ENCODE measurements at places on chromosomes 5 and 9.

DNA sequence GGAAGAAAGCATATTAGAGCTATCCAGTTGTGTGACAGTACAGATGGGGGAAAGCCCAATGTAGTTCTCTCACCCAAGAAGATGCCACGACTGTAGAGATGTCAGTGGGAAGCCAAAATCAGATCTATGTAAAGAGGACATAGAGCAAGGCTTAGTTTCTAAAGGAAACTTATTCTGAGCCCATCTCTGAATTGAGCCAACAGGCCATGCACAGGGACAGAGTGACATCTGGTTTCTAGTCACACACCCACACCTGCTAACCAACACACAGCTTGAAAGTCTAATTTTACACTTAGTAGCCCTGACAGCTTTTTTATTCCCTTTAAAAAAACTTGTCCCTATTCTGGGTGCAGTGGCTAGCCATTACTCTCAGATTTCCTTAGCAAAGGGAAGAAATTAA is 22.3 kb downstream of the PRELID2 start:
- no peak for DNase-seq

- no peak for DNase-seq
These were observed 124.3 kb downstream of the SUSD1 start for GRCh38 chr9:112050544-112051475.

- no peak for DNase-seq
These were observed 119.8 kb downstream of the PRDM6 start for GRCh38 chr5:123208668-123209501.

DNA sequence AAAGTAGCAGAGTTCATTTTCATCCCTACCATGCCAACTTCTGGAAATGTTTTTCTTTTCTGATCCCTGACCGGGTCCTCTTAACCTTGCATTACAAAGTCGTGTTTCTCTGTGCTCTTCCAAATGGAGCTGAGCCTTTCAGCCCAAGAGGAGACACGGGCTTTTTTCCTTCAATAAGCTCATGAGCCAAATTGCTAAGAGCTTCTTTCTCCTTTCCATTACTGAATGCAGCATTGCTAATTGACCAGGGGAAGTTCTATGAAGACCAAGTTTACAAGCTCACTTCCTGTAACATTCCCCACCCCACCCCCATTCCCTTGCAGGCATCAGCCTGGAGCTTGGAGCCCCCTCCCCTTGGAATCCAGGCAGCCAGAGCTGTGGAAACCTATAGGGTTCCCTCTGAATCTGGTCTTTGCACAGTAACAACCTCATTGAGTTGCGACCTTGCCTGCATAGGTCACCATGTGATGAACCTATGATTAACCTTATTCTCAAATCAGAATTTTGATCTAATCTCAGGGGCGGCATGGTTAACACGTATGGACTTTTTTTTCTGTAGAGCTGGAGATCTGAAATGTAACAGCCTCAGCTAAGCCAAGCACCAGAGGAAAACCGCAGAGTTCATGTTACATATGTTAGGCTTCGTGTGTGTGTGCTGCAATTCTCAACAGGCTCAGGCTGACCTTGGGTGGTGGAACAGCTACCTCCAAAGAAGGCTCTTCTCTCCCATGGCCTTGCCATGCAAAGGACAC is 395.7 kb upstream of the ZNF462 start:
- DNase-seq: no peak

DNA sequence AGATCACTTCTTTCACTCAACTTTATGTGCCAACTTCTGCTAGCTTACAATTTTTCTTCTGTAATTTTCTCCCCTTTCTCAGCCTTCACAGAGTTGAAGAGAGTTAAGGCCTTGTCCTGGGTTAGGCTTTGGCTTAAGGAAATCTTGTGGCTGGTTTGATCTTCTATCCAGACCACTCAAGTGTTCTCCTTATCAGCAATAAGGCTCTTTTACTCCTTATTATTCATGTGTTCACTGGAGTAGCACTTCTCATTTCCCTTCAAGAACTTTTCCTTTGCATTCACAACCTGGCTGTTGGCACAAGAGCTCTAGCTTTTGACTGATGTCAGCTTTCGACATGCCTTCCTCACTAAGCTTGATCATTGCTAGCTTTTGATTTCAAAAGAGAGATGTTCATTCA is 86.9 kb upstream of the ALDH1B1 start:
- DNase-seq: no peak

GRCh38 chr9:136576269-136576626 is 30.4 kb upstream of the NOTCH1 start:
- no peak for DNase-seq

GRCh38 chr9:4225291-4226028 is 74.4 kb downstream of the GLIS3 start:
- no peak for DNase-seq

- DNase-seq: no peak
These were observed 11.4 kb upstream of the TEX48 start for GRCh38 chr9:114693248-114693855.

- DNase-seq: no peak
These were observed 4.4 kb downstream of the PHF2 start for GRCh38 chr9:93580654-93581380.

GRCh38 chr5:417301-418161 is 25.4 kb upstream of the EXOC3 start:
- no peak for DNase-seq

DNA sequence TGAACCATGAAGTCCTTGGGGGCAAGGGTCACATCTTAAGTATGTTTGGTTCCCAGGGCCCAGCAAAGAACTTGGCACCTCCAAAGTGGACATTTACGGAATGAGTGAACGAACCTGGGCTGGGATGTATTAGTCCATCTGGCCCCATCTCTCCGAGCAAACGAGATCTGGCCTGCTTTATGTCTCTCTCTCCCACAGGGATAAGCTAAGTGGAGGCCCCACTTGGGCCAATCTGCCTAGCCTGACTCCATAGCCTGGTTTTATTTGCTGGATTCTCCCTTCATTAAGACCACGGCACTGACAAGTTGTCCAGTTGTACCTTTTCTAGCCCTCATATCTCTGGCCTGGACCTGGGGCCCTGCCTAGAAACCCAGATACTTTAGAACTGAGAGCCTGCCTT is 2.1 kb downstream of the TTLL11 start:
- DNase-seq: no peak

GRCh38 chr5:32387211-32387610 is 57.3 kb downstream of the ZFR start:
- no peak for DNase-seq

GRCh38 chr9:89549031-89549644 is 51.2 kb upstream of the SEMA4D start:
- peak; percentile 74 for DNase-seq

GRCh38 chr9:36486329-36486932 is 86.3 kb upstream of the MELK start:
- DNase-seq: no peak

- DNase-seq: no peak
These were observed 15.1 kb downstream of the GLT6D1 start for GRCh38 chr9:135624282-135624681.

GRCh38 chr5:68306361-68307014 is 90.9 kb downstream of the PIK3R1 start:
- no peak for DNase-seq

GRCh38 chr5:137580030-137580429 is 80.9 kb upstream of the SPOCK1 start:
- no peak for DNase-seq

DNA sequence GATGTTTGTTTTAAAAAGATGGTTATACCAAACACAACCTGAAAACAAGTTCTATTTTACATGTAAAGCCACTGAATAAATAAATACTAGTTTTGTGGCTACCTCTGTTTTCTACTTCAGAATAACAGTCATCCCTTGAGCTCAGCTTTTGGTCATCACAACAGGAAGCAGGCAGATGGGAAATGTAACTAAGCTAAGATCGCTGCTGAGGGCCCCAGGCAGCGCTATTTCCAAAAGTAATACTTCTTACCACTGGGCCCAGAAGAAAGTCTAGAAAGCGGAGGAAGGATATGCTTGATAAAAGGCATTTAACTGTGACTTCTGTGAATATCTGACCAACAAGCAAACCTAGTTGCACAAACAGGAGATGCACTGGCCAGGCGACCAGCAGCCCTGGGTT is 61.4 kb downstream of the SERINC5 start:
- DNase-seq: no peak

- no peak for DNase-seq
These were observed 91.6 kb upstream of the NR3C1 start for GRCh38 chr5:143495110-143495509.

- no peak for DNase-seq
These were observed 55.9 kb downstream of the ARHGAP26 start for GRCh38 chr5:142826093-142826492.

GRCh38 chr5:106521701-106522100 is 1149.0 kb downstream of the EFNA5 start:
- no peak for DNase-seq

GRCh38 chr5:77636641-77637169 is 1.8 kb downstream of the OTP start:
- DNase-seq: no peak

DNA sequence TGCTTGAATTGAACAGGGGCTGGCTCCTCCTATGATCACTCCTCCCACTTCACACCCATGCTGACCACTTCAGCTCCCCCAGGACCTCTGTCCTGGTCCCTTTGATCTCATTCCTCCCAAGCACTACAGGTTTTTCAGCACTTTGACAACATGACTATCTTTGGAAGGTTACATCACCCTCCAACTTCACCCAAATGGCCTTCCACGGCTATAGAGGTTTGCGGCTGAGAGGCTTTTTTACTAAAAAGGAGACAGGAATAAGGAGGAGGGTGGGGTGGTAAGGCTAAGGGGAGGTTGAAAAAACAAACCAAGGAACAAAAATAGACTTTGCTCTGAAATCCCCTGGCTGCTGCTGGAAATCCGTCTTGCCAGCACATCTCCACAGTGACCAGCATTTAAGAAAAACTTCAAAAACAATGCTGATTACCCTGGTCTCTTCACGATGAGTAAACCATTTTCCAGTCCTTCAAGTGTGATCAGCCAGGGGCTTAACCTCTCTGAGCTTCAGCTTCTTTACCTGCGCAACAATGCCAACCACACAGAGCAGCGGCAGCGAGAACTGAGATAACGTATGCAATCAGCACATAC is 102.7 kb downstream of the DPYSL3 start:
- DNase-seq: no peak

DNA sequence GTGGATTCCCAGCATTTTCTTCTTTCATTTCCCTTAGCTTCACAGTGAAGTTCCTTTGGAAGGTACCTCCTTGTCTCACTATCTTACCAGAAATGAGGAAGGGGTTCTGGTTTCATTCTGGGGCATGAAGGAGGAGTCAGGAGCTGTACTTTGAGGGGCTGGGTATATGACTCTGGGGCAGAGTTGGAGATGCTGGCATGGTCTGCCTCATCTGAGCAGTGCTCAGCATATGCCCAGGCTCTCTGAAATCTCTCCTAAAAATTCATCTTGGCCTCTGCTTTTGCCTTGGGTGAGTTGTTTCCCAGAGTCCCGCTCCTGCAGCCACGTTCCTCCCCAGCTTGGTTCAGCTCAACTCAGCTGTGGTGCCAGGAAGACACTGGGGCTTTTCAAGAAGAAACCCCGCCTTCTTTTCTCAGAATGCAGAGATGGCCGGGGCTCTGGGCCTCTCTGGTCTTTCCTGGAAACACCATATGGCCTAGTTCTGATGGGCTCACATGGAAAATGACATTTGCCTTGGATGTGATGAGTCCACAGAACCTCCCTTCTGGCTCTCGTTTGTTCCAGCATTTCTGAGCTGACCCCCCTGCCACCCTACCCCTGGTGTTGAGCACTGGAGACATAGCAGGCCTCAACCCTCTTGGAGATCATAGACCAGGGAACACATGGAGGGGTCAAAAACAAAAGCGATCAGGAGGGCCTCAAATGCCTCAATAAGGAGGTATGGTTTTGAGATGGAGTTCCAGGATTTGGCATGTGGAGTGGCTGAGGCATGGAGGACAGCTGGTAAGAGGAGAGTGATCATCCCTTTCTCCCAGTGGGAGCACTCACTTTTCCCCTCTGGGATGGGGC is 12.0 kb upstream of the TGFBR1 start:
- peak; percentile 44 for DNase-seq

DNA sequence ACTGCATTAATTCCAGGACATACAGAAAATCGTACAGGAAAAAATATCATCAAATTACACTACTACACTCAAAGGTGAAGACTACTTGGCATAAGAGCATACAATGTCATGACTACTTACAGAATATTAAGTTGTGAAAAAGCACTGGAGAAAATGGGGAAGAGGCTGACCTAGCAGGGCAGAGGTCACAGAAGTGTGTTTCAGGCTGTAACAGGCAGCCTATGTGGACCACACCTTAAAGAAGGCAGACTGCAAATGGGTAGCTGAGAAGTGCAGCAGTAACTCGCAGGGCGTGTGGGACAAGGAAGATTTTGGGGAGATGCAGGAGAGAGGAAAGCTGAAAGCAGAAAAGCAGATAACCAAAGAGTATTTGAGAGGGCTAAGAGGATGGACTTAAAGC is 167.0 kb upstream of the PIK3R1 start:
- DNase-seq: no peak

- DNase-seq: no peak
These were observed 81.2 kb upstream of the CCDC112 start for GRCh38 chr5:115377468-115378217.

- no peak for DNase-seq
These were observed 86.1 kb downstream of the BARX1 start for GRCh38 chr9:93869088-93869487.

GRCh38 chr9:134342746-134343115 is 16.5 kb downstream of the RXRA start:
- no peak for DNase-seq

- no peak for DNase-seq
These were observed 94.0 kb downstream of the PHF2 start for GRCh38 chr9:93670208-93671019.

DNA sequence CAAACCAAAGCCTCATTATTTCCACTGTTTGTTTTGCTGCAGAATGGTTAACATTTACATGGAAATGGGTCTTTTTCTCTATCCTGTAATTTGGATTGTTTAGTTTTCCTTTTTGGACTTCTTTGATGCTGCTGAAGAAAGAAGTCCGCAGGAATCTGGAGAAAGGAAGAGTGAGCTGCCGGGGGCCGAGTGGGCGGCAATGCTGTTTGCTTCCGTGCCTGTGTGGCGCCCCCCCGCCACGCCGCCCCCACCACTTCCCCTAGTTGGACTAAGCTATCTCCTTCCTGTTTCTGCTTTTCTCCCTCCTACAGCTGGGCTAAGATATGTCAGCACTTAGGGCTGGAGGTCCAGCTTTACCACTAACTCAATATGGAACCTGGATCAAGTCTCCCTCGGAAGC is 39.7 kb downstream of the ACTL7B start:
- no peak for DNase-seq

DNA sequence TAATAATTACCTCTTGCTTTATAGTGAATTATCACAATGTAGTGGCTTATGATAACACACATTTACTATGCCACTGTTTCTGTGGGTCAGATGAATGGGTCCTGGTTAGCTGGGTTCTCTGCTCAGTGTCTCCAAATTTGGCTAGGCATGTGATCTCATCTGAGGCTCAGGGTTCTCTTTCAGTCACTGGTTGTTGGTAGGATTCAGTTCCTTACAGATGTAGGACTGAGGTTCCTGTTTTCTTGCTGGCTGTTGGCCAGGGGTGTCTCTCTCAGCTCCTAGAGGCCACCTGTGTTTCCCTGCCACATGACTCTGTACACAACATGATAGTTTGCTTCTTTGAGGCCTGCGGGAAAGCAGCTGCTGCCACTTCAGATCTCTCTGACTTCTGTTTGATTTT is 7.1 kb downstream of the NFX1 start:
- no peak for DNase-seq

GRCh38 chr5:68834491-68834981 is 259.3 kb upstream of the SLC30A5 start:
- DNase-seq: no peak

Measured in activated effector memory CD4-positive, alpha-beta T cell treated with Interleukin-2 at 50 U/mL for 16 hours (primary cell).